ENCODE measurements at places on chromosomes 4 and X.

GRCh38 chr4:40331101-40331745 is 3.9 kb upstream of the CHRNA9 start:
- H3K36me3 ChIP-seq: no peaks in the 10 kb centered on the region
- no peaks in the 10 kb centered on the region for H3K27me3 ChIP-seq
- no peak for DNase-seq
- no peak overlapping the region for H3K4me3 ChIP-seq
- H3K27ac ChIP-seq: peak overlapping the region; percentile 33

DNA sequence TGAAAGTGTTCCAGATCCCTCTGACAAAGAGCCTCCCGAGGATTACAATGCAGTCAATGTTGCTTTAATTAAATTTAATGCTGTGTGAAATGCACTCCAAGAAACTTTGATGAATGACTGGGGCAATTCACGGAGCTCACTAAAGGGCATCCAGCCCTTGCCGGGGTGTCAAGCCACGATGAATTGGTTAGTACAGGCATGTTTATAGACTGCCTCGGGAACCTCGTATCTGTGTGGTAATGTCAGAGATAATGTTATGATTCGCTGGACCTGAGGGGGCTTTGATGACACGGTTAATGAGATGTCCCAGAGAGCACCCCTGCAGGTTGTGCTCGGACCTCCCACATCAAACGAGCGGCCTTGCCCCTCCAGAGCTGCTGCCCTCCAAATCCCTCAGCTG is 428.8 kb downstream of the NKX6-1 start:
- H3K36me3 ChIP-seq: no peaks in the 10 kb centered on the region
- no peaks in the 10 kb centered on the region for H3K27me3 ChIP-seq
- H3K4me1 ChIP-seq: no peaks in the 10 kb centered on the region
- DNase-seq: no peak
- H3K4me3 ChIP-seq: no peak overlapping the region

- no peaks in the 10 kb centered on the region for H3K36me3 ChIP-seq
- no peak overlapping the region for H3K4me3 ChIP-seq
- H3K4me1 ChIP-seq: no peaks in the 10 kb centered on the region
- H3K27me3 ChIP-seq: no peaks in the 10 kb centered on the region
- no peak for DNase-seq
- H3K27ac ChIP-seq: no peak overlapping the region
These were observed 352.7 kb downstream of the NKX6-1 start for GRCh38 chr4:84146300-84146959.

DNA sequence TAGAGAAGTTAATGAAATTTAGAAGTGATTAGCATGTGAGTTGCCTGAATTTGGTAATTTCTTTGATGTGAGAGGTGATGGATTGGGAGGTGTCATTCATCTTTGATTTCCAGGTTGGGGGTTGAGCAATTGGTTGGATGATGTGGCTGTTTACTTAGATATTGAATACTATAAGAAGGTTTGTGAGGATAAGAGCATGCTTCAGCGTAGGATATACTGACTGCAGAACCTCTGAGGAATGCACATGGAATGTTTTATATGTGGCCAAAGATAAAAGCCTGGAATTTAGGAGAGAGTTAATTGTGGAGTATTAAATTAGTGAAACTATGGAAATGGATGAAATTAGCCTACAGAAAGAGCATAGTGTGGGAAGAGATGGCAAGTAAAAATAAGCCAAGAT is 165.4 kb upstream of the MAD2L1 start:
- no peaks in the 10 kb centered on the region for H3K27me3 ChIP-seq
- H3K4me1 ChIP-seq: no peaks in the 10 kb centered on the region
- no peaks in the 10 kb centered on the region for H3K36me3 ChIP-seq
- no peak overlapping the region for H3K4me3 ChIP-seq
- DNase-seq: no peak
- H3K27ac ChIP-seq: no peak overlapping the region

- no peaks in the 10 kb centered on the region for H3K4me1 ChIP-seq
- no peak for DNase-seq
- no peak overlapping the region for H3K27ac ChIP-seq
- no peaks in the 10 kb centered on the region for H3K36me3 ChIP-seq
These were observed 127.5 kb upstream of the BMP3 start for GRCh38 chr4:80903020-80903419.

DNA sequence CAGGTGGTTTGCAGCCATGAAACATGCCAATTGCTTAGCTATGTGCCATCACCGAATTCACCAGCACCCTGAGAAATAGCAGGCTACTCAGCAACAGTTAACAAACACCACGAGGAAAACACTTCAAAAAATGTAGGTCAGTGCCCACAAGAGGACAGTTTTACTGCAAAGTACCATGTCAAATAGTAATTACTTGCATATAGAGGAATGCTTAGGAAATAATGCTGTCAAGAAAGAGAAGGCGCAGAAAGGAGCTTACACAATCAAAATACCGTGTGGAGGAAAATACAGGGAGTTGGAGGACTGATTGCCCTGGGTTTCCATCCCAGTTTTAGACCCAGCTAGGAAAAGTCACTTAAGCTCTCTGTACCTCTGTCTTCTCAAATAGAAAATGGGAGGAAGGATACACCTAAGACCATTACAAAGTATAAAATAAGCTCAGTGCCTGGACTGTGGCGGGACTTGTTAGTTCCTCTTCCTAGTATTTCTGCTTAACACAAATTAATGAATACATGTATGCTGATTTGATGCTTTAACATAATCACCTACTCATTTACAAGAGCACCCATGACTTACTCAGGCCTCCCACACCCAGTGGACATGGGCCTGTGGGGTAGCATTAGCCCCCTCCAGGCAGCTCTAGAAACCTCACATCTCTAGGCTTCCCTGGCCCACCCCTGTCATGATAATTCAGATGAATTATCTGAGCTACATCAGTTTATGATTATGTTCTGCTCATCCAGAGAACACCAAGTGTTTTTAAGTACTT is 44.5 kb upstream of the IL21 start:
- H3K36me3 ChIP-seq: no peaks in the 10 kb centered on the region
- H3K27ac ChIP-seq: peak overlapping the region; percentile 70
- H3K4me1 ChIP-seq: peaks cover 31% of the 10 kb centered on the region
- no peak for DNase-seq
- H3K4me3 ChIP-seq: no peak overlapping the region
